ENCODE measurements at places on chromosomes 7 and 10.

DNA sequence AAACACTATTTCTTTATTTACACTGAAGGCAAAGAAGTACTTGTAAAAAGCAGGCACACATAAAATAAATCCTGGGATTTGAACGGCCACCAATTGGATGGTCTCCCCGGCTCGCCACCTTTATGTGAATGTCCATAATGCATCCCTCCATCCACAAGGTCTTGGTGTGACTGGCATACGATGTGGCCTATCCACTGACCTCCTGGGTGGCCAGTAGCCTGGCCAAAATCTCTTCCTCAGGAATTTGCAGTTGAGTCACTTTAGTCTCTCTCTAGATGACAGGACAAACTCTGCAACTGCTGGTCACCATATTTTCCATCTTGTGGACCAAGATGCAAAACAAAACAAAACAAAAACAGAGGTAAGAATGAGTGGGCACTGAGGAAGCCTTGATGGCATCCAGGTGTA, 39.1 kb downstream of the CDK1 start:
- no peak for DNase-seq

DNA sequence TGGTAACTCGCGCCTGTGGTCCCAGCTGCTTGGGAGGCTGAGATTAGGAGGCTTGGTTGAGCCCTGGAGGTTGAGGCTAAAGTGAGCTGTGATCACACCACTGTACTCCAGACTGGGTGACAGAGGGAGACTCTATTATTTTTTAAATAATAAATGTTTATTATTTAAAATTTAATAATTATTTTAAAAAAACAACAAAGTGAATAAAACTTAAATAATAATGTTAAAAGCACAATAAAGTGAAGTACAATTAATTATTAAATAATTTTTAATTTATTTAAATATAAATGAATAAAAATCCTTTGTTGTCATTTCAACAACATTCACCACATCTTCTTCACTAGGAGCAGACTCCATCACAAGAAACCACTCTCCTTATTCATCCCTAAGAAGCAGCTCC, 64.8 kb downstream of the AVL9 start:
- no peak for DNase-seq

DNA sequence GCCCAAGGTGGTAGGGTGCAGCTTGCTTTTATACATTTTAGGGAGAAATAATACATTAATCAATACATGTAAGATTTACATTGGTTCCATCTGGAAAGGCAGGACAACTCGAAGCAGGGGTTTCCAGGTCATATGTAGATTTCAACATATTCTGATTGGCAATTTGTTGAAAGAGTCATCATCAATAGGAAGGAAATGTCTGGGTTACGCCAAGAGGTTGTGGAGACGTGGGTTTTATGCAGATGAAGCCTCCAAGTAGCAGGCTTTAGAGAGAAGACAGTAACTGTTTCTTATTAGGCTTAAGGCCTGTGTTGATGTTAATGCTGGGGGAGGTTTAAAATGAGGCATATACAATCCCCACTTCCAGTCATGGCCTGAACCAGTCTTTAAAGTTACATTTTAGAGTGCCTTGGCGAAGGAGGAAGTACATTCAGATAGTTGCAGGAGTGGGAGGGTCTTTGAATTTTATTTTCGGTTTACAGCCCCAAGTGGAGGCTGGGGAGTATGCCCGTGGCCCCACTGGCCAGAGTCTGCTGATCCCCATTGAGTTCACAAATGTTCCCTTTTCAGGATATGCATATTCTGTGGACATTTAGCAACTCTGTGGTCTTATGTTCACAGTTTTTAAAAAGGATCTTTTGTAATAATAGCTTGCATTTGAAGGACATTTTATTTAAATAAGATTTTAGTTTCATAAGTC, 166.0 kb upstream of the GDF10 start:
- no peak for DNase-seq

DNA sequence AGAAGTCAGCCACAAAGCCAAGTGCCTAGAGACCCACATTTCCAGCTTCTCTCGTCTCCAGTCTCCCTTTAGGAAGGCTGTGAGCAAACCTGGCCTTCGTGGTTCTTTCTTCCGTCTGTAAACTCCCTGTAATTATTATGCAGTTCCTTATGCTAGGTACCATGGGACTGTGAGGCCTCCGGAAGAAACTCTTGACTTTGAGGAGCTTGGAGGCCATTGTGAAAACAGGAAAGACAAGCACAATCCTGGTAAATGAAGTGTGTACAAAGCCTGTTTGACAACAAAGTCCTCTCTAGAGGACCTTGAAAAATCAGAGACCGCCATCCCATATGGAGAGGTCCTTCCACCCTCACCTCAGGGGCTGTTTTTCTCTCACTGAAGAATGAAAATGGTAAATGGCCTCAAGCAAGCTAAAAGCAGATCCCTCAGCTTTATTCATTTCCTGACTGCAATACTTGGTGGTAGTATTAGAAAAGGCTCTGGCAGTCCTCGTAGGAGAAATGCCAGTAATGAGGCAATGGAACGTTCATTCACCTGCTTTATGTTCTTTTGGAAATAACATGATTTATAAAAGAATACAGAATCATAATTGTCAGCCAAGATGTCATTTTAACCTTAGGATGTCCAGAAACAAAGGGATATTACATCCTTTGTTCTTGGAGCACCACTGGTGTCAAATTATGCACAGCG, 926.4 kb downstream of the LRMDA start:
- no peak for DNase-seq

GRCh38 chr7:20607216-20607615, 8.3 kb upstream of the ABCB5 start:
- DNase-seq = no peak

DNA sequence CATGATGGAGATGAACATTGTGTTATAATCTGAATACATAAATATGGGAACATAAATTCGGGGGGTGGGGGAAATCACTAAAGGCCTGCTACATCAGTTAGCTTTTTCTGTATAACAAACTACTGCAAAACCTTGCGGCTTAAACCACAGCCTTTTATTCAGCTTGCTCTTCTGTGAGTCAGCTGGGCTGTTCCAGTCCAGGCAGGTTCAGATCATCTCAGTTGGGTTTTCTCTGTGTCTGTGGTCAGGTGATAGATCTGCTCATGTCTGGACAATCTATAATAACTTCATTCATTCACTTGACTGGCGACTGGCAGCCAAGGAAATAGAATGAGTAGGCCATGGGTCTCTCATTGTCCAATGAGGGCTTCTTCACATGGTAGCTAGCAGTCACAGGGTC, 23.5 kb downstream of the HTR7 start:
- DNase-seq = no peak

GRCh38 chr7:16099302-16099849, 322.0 kb downstream of the CRPPA start:
- no peak for DNase-seq

- no peak for DNase-seq
These were observed 2.8 kb upstream of the GAL3ST4 start for GRCh38 chr7:100171087-100171681.

DNA sequence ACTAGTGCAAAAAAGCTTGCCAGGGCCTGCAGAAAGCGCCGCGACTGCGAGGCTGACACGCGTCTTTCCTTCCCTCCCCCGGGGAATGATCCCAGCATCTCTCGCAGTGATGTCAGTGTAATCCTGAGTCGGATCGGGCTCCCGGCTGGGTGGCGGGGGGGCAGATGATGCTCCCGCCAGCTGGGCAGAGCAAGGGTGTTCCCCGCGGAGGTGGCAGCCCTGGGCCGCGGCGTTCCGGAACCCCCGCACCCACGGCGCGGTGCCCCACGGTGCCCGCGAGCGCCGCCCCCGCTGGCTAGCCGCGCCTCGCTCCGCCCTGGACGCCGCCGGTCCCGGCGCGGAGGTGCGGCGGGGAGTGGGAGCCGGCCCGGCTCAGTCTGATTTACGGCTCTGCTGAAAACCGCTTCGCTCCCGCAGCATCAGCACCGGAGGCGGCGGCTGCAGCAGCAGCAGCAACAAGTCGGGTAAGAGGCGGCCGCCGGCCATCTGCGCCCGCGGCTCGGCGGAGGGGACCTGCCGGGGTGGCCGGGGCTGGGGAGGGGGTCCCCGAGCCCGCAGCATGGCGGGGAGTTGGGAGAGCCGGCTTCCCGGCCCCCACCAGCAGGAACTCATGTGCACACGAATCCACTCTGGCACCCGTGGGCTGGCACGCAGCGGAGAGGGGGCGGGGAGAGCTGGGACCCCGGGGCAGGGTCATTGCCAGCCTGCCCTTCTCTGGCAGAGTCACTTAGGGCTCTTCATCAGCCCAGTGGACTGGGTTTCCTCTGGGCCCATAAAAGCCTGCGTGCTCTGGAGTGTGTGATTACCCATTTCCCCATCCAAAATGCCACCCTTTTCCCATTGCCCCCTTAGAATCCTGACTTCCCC, at the start of gene ZNF365:
ZNF365 (plus strand) TSS at position 375 of the 867 bp plus-strand sequence. CDS start 1,825 bp downstream, outside the sequence.
- no peak for DNase-seq

GRCh38 chr10:63464402-63465292, 1.1 kb downstream of the JMJD1C start:
- DNase-seq = no peak

DNA sequence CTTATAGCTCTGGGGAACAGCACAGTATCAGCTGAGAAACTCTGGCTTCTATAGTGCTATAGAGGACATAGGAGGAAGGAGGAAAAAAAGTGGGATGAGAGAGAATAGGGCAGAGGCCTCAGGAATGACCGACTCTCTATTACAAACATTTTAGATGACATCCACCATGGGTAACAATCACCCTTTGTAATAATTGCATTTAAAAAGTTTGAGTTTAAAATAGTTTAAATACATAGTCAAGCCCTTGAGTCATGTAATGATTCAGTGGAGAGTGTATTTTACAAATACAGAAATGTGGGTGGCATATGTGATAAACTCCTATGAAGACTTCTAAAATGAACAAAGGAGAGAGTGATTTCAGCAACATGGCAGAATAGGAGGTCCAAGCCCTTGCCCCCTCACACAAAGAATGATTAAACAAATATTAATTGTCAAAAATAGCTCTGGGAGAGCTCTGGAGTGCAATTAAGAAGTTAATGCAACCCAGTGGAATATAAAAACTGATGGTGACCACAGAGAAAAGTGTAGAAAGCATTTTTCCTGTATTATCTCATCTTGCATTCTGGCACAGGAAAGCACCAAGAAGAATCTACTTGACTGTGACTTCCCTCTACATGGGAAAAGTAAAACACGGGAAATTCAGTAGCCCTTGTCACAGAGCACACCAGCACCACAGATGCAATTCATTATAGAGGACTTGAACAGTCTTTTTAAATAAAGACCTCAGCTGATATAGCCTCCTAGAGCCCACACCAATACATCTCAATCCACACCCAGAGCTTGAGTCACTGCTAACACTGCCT, 569.0 kb upstream of the SORCS1 start:
- no peak for DNase-seq

DNA sequence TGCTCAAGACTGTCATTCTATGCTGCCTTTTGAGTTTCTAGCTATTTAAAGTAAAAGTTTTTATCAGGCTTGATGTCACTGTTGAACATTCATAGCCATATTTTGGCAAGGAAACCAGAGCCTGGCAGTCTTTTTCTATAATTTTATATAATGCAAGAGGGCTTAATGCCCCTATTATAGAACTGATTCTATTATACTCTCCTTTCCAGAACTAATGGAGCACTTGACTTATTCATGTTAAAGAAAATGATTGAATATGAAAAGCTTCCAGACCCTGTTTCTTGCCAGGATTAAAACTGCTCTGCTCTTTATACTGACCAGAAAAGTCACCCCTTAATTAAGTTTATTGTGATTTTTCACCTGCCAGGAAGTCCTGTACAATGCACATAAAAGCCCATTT, 337.6 kb upstream of the CHRM2 start:
- DNase-seq = peak; percentile 42

DNA sequence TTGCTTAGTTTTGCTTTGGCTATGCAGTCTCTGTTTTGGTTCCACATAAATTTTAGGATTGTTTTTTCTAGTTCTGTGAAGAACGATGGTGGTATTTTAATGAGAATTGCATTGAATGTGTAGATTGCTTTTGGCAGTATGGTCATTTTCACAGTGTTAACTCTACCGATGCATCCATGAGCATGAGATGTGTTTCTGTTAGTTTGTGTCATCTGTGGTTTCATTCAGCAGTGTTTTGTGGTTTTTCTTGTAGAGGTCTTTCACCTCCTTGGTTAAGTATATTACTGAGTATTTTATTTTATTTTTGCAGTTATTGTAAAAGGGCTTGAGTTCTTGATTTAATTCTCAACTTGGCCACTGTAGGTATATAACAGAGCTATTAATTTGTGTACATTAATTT, 78.2 kb upstream of the ZNF92 start:
- no peak for DNase-seq

GRCh38 chr10:43872644-43873043, 224.0 kb upstream of the ZNF32 start:
- DNase-seq = no peak

DNA sequence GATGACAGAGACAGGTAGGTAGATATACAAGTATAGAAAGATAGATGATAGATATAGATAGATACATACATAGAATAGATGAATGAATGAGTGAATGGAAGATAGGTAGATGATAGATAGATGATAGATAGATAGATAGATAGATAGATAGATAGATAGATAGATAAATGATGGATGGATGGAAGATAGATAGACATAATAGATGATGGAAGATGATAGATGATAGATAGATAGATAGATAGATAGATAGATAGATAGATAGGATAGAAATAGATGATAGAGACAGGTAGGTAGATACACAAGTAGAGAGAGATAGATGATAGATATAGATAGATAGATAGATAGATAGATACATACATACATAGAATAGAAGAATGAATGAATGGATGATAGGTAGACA, 510.1 kb upstream of the AUTS2 start:
- DNase-seq = no peak

- no peak for DNase-seq
These were observed 85.9 kb downstream of the ADD3 start for GRCh38 chr10:110093722-110094121.

- DNase-seq = no peak
These were observed 1103.0 kb upstream of the PHF14 start for GRCh38 chr7:9870674-9871073.

- DNase-seq = peak; percentile 35
These were observed 876 bp downstream of the DNAH11 start for GRCh38 chr7:21543528-21544302.

- DNase-seq = no peak
These were observed 245.5 kb upstream of the GRB10 start for GRCh38 chr7:51027935-51028830.

DNA sequence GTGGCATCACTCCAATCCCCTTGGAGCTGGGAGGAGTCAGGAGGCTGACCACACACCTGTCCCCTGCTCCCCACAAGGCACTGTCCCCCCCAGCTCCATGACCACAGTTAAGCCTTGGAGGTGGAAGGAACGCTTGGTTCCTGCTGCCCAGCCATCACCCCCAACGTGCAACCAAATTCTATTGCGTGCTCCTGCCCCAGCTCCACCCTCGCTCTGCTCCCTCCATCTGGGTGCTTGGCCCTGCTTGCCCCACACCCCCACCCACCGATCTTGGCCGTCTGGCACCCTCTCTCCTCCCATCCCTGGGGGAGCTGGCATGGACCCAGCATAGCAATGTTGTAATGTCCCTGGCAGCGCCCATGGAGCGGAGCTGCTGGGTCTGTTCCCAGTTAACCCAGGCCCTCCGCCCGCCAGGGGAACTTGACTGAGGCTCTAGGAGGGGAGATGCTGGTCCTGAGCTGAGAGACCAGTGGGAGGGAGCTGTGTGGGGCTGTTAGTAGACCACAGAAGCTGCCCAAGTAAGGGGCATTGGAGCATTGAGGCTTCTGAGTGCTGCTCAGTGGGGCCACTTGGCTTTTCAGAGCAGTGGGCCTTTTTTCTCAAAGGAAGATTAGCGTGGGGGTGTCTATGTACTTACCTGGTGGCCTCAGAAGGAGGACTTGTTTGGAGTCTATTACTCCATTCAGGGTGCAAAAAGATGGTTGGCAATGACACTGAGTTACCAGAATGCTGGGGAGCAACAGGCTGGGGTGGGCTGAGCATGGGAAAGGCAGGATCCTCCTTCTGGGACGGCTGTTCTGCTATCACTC, 1.1 kb downstream of the EPHB6 start:
- DNase-seq = no peak

Measured in NCI-H1092 (cell line).